ENCODE measurements at places on chromosomes 4 and X.

- no peak for DNase-seq
Measured at GRCh38 chr4:20026456-20026855, 225.2 kb upstream of the SLIT2 start.

DNA sequence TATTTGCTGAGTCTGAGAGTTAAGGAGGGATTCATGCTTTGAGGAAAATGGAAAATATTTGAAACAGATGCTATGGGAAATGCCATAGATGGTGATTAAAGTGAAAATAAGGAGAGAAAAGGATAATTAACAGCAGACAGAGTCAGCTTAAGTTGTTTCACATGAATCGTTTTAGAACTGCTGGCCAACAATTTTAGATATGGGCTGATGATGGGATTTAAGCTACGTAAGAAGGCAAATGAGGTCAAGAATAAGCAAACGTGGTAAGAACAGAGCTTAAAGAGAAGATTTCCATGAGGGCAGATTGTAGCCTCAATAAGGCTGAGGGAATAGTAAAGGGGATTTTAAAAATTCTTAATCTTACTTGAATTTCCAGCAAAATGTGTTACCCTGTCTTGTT lies 77.9 kb downstream of the MFAP3L start:
- DNase-seq, result no peak

DNA sequence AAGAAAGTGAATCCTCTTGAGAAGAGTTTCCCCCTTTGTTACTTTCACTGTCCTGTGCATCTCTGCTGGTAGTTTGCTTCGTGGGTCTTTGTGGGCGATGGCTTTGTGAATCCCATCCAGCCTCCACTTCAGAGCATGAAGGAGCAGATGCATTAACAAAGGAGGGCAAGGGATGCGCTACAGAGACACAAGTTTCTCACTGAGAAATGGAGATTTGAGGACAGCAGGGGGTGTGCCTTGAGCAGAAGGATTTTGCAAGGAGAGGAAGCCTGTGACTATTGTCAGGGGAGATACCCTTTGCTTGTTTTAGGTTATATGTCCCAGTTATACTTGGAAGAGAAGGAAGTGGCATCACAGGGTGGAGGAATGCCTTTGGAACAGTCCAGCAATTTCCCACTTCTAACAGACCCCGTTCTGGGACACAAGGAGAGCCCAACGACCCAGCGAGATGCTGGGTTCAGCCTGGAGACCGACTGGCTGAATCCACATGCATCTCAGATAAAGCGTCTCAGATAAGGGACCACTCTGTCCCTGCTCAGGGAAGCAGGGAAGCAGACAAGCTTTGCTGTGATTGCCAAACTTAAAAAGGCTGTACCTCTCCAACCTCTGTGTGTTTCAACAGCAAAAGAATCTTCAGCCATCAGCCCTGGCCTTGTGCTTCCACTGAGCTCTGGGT lies 314.6 kb upstream of the GATB start:
- DNase-seq, result no peak

GRCh38 chr4:144782345-144782744 lies 136.4 kb downstream of the HHIP start:
- DNase-seq, result no peak

GRCh38 chr4:145613566-145614232 lies 5.5 kb upstream of the MMAA start:
- no peak for DNase-seq

DNA sequence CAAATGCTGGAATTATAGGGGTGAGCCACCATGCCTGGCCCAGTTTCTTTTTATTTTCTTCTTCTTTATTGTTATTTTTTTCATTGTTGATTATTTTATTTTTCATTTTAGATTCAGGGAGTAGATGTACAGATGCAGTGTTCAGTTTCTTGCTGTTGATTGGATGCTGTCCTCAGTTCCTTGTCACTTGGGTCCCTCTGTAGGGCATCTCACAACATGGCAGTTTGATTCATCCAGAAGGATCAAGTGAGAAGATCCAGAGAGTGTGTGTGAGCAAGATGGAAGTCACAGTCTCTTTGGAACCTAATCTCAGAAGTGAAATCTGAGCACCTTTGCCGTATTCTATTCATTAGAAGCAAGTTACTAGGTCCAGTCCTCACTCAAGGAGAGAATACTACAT lies 20.9 kb downstream of the HMGB3 start:
- DNase-seq, result no peak

GRCh38 chr4:78811034-78811433 lies 34.9 kb downstream of the BMP2K start:
- no peak for DNase-seq

DNA sequence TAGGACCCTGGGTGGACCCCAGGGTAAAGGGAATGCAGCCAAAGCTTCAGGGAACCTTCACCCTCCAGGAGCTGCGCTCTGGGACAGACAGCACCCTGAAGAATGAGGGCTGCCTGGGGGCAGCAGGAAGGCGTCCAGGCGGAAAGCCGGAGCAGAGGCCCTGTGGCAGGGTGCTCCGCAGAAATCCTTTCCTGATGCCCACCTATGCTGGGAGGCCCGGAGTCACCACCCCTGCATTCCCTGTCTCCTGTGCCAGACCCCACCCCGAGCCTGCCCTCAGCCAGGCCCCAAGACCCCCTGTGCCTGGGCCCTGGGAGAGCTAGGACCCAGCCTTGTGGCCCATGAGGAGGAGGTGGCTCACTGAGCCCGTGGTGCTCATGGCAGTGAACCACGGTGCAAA lies 1.3 kb upstream of the DGKQ start:
- DNase-seq, result no peak

- no peak for DNase-seq
Measured at GRCh38 chr4:40745285-40745984, 4.3 kb upstream of the NSUN7 start.

- DNase-seq, result no peak
Measured at GRCh38 chr4:675036-675882, 917 bp downstream of the MYL5 start.

- no peak for DNase-seq
Measured at GRCh38 chr4:86938771-86939520, 4.1 kb downstream of the AFF1 start.

- no peak for DNase-seq
Measured at GRCh38 chr4:37465845-37466244, 220.3 kb downstream of the RELL1 start.

GRCh38 chr4:68180849-68181526 lies 51.3 kb upstream of the TMPRSS11F start:
- DNase-seq, result no peak

- DNase-seq, result no peak
Measured at GRCh38 chr4:181158971-181159370, 1084.2 kb upstream of the TENM3 start.

DNA sequence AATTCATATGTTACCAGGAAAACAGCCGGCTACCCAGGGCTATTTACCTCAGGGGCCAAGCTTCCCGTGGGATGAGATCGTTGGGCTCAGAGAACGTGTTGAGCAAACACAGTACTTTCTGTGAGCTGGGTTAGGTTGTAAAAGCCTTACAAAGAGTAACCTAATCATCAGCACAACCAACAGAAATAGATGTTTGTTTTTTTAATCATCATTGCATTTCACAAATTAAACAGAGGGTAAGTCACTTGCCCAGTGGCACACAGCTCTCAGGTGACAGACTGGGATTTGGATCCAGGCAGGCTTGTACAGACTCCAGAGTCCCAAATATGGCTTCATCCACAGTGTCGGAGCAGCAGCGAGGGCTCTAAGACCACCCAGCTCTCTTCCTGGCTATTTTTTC lies 20.1 kb downstream of the SPON2 start:
- no peak for DNase-seq

GRCh38 chr4:152415980-152416379 lies 119.9 kb downstream of the FBXW7 start:
- DNase-seq, result no peak

- no peak for DNase-seq
Measured at GRCh38 chr4:114911111-114911510, 202.3 kb downstream of the NDST4 start.

- DNase-seq, result no peak
Measured at GRCh38 chrX:7789200-7789599, 53.8 kb upstream of the VCX start.

DNA sequence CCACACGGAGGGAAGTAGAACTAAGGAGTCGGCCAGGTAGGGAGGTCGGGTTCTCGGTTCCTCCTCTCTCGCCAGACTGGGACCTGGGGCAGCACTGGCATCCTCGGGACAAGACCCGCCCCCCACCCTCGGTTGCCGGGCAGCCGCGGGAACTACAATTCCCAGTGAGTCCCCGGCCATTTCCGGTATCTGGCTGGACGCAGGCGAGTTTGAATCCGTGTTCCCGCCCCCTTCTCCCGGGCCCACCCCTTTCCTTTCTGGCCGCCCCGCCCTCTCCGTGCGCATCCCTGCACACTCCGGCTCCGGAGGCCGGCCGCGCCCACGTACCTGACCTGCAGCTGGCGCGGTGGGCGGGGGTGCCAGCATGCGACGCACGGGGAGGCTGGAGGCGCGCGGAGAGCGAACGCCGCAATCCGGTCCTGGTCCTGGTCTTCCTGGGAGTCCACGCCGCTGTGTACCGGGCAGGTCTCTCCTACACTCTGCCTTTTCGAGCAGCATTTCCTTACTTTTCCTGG lies 10.2 kb upstream of the DLG3 start:
- DNase-seq, result peak; percentile 65

- DNase-seq, result no peak
Measured at GRCh38 chr4:143404555-143404954, 67.9 kb downstream of the GAB1 start.

- DNase-seq, result no peak
Measured at GRCh38 chr4:8688908-8689445, 96.4 kb downstream of the CPZ start.

- DNase-seq, result no peak
Measured at GRCh38 chr4:162497564-162498167, 333.9 kb upstream of the FSTL5 start.

GRCh38 chrX:120301960-120302359 lies 9.3 kb downstream of the TMEM255A start:
- no peak for DNase-seq

DNA sequence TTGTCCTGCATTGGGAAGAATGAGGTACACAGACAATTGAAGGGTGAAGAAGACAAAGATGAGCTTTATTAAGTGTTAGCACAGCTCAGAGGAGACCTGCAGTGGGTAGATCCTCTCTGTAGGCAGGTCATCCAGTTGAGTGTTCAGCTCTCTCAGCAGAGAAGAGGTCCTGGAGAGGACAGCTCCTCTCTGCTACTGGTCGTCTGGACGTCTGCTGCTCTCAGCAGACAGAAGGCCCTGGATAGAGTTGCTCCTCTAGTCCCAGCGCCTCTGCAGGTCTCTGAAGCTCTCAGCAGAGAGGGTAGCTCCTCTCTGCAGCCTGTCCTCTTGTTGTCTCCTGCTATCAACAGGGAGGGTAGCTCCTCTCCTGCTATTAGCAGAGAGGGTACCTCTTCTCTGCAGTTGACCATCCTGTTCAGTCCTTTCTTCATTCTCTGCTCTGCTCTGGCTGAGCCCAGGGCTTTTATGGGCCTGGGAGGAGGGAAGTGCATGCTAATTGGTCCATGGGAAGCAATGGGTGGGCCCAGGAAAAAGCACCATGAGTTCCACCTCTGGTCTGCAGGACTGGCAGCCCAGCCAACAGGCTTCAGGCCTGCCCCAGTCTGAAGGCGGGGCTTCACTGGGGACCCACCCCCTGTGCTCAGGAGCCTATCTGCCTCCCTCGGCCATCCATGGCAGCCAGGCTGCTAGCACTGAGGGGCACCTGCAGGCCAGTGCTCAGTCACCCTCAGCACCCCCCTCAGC lies 54.1 kb upstream of the IBSP start:
- DNase-seq, result no peak

DNA sequence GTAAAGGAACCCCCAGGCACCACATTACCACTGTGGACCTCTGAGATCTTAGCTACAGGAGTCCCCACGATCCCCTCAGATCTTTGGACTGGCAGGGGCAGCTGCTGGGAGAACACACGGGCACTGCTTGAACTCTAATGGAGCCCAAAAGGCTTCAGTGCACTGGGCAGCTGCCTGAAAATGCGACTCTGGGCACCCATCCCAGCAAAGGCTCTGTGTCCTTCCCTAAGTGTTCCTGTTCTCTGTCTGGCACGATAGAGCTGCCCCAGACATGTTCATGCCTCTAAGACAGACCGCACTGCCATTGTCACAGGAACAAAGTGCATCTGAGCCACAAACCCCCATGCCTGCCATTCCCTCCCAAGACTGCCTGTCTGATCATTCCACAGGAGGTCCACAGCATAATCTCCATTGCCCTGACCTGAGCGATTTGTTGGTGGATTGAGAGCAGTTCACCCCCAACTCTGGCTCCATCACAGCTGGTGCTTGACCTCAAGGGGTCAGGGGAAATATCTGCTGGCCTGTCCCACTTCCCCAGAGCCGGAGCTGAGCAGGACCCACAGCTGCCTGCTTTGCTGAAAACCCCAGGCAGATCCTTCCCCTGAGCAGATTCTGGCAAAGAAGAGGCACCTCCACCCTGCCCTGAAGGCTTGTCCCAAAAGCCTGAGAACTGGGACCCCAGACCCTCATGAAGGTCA lies 436.0 kb upstream of the INTU start:
- no peak for DNase-seq

GRCh38 chr4:38381788-38382187 lies 282.2 kb upstream of the KLF3 start:
- no peak for DNase-seq

DNA sequence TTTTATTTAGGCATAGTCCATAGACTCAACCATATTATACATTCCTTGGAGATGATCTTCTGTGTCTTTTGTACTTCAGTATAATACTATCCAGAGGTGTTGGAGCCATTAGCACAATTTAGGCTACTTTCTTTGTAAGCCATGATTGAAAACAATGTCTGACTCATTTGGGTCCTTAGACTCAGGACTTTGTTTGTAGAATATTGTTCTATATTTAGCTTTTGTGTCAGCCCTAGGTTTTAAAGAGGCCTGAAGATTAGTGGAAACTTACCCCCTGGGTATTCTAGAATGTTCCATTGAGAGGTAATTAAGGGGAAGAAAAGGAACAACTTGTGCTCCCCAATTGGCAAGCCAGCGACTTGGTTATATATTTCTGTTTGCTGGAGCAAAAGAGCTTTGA lies 145.2 kb upstream of the SCML1 start:
- no peak for DNase-seq

DNA sequence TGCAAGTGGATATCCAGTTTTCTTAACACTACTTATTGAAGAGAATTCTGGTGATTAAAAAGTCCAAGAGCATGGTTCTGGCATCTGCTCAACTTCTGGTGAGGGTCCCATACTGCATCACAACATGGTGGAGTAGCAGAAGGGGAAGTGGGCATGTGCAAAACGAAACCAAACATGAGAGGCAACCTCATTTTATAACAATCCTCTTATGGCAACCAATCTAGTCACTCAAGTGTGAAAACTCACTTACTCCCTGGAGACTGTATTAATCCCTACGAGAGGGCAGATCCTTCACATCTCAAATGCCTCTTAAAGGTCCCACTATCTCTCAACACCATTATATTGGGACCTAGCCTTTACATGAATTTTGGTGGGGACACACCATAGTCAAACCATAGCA lies 55.4 kb upstream of the TRO start:
- no peak for DNase-seq

- DNase-seq, result no peak
Measured at GRCh38 chr4:76758996-76759395, 138.9 kb downstream of the SOWAHB start.

All from progenitor cell of endocrine pancreas (in vitro differentiated cells).